ENCODE measurements at places on chromosomes 3 and 15.

- peak; percentile 21 for DNase-seq
These were observed 148.4 kb upstream of the GBE1 start for GRCh38 chr3:81909796-81910195.

DNA sequence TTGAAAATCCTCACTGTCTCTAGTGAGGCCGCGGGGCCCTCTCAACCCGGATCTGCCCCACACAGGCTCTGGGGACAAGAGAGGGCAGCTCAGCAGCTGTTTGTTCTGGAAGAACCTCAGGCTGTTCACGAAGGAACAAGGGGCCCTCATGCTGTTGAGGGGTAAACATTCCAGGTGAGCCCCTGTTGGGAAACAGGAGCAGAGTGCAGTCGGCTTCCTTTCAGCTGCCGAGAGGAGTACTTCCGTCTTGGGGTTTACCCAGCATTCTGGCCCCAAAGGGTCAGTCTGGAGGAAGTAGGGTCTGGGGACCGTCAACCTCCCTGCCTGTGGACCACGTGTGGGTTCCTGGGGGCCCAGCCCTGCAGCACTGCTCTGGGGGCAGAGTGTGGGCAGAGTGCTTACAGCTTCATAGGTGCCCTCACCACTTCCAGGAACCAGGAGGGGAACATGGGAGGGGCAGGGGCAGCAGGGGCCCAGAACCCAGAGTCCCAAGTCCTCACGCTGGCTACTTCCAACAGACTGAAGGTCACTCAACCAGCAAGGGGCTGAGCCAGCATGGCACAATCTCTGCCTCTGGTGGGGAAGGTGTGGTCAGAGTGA, 49.2 kb upstream of the CTSH start:
- no peak for DNase-seq

GRCh38 chr3:123511726-123512125, 62.8 kb upstream of the ADCY5 start:
- no peak for DNase-seq

DNA sequence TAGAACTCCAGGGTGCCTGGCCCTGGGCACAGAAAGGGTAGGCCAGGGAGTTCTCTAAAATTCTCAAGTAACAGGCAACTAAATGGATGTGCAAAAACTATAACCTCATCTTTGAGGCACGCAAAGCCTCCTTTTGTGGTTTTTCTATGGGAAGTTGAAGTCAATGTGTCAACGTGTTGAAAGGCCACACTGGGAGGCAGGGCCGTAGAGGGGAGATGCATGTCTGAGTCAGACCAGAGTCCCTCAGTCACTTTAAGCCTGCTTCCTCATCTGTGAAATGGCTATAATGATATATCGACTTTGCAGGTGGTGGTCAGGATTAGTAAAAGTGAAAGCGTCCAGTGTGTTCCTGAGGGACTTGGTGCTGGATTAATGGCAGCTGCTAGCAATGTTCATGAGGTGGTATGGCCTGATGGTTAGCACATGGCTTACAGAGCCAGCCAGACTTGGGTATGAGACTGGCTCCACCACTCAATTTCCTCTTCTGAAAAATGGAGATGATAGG, 17.0 kb downstream of the TGM5 start:
- no peak for DNase-seq

DNA sequence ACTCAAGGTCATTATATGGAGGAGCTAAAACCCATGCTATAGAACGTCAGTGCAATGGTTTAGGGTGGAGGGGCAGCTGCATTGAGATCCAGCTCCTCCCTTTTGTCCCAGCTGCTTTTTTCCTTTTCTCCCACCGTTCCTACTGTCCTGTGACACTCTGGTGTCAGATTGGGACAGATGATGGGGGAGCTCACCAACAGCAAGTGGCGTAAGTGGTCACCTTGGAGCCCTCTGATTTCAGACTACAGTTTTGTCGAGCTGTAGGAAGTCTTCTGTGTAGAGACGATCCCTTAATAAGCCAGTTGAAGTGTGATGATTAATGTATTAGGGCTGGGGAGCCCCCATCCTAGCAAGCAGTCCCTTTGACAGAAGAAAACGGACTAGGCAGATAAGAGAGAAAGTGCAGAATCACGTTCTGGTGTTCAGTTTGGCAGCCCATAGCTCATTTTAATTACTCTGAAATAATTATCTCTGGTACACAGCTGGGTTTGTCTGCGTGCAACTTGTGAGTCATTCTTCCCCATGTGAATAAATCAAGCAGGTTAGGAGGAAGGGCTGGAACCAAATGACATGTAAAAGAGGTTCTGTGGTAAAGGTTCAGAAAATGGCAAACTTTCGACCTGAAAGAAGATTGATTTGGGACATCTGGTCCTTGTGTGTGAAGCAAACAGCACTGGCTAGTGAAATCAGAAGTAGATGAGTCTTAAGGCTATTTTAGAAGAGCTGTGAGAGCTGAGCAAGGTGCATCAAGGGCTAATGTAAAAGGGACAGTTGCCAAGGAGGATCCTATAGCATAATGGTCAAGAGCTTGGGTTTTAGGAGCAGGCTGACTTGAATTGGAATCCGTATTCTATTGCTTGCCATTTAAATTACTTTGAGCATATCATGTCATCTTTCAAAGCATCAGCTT, 241.4 kb downstream of the EDEM1 start:
- DNase-seq, result no peak

GRCh38 chr3:57927916-57928315, 80.3 kb upstream of the FLNB start:
- no peak for DNase-seq

DNA sequence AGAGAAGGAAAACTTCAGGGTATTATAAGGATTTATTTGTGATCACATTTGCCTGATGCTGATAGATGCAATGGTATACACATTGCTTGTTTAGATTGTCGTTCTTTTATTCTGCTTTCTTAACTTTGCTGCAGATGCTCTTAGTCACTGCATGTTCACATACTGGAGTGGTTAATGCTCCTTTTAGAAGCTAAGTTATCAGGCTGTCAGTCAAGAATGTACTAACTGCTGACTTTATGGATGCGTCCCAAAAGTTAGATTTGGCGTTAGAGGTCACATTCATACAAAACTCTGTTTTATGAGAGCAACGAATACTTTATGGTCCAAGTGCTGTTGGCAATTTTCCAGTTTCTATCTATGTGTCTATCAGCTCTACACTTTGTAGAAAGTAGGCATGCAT, 160.7 kb downstream of the BBX start:
- DNase-seq, result no peak

DNA sequence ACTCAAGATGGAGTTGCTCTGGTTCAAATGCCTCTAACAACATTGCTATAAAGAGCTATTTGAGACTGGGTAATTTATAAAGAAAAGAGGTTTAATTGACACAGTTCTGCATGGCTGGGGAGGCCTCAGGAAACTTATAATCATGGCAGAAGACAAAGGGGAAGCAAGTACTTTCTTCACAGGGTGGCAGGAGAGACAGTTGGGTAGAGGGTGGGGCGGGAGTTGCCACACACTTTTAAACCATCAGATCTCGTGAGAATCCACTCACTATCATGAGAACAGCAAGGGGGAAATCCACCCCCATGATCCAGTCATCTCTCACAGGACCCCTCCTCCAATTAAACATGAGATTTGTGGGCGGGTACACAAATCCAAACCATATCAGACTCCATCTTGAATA, 30.7 kb downstream of the MAP2K5 start:
- no peak for DNase-seq

GRCh38 chr3:46674031-46674845, 19.2 kb downstream of the ALS2CL start:
- no peak for DNase-seq

DNA sequence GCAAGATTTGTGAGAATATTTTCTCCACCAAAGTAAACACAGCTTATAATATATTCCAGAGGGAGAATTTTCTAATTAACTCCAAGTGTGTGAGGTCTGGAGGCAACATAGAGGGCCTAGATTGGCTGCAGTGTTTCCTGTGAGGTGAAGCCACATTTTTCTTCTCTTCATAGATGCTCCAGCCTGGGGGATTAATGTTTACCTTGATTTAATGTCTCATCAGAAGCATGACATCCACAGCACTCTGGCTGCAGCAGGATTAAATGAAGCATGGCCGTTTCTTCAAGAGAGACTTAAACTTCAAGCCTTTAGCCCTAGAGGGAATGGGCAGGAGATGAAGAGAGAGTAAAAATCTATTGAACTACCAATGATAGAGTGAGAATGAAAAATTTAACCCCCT, 137.9 kb upstream of the ZBTB20 start:
- no peak for DNase-seq

- DNase-seq, result no peak
These were observed 236.5 kb downstream of the SQOR start for GRCh38 chr15:45871121-45871855.

DNA sequence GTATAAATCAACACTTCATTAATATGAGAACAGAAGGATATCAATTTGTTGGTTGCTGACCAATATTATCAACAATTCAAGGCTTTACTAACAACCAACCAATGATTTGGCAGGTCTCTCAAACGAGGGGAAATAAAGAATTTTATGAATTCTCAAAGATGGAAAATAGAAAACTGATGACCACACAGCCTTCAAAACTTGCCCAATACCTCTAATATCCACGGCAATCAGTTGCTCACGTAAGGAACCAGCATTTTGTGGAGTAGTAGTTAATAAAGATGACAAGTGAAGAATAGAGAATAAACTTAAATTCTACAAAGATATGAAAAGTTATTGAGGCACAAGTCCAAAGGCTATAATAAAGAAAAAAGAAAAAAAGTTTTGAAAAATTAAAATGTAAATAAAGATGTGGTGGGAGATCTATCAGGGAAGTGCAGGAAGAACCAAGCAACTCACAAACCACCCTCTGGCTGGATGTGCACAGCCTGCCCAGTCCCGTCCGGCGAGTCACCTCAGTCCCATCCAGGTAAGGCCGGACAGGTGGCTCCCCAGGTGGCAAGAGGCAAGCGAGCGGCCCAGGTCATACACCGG, 808 bp downstream of the GK5 start:
- DNase-seq, result peak; percentile 59

DNA sequence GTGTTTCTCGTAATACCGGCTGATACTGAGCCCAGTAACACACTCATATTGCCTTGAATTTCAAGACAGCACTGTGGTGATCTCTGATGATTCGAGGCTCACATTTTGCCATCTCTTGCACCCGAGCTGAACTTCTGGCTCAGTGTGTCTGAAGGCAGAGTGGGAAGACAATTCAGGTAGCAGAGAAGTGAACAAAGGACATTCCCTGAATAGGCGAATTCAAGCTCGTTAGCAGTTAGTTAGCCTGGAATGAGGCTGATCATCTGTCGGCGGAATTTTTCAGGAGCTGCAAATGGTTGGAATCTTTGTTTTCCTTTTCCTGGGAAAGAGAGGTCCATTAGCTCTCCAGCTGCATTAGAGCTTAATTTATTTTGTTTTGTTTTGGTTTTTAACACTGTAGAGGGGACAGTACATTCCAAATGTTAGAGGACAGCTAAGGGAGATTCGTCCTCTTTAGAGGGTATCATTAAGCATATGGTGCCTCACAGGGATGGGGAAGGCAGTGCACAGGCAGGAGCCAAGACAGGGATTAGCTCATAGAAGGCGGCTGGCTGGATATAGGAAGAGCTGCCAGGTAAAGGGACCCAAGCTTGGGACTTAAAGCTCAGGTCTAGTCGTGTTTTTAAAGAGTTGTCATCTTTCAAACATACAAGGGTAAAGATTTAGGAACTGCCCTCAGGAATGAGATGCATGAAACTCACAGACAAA, 119.7 kb upstream of the DLG1 start:
- no peak for DNase-seq

DNA sequence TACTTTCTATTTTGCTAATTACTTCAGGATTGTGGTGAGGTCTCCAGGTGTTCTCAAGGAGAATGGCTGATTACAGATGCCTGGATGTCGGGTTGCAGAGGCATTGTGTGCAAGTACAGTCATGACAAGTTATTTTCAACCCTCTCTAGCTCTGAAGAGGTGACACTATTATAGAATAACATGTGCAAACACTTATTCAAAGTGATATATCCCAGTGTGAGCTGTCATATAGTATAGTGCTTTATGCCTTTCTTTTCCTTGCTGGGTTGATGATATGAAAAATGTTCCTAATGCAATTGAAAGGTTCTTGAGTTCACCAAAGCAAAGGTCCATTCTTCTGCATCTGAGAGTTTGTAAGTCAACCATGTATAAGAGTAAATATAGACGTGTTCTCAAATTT, 167.2 kb downstream of the SPATA16 start:
- no peak for DNase-seq

DNA sequence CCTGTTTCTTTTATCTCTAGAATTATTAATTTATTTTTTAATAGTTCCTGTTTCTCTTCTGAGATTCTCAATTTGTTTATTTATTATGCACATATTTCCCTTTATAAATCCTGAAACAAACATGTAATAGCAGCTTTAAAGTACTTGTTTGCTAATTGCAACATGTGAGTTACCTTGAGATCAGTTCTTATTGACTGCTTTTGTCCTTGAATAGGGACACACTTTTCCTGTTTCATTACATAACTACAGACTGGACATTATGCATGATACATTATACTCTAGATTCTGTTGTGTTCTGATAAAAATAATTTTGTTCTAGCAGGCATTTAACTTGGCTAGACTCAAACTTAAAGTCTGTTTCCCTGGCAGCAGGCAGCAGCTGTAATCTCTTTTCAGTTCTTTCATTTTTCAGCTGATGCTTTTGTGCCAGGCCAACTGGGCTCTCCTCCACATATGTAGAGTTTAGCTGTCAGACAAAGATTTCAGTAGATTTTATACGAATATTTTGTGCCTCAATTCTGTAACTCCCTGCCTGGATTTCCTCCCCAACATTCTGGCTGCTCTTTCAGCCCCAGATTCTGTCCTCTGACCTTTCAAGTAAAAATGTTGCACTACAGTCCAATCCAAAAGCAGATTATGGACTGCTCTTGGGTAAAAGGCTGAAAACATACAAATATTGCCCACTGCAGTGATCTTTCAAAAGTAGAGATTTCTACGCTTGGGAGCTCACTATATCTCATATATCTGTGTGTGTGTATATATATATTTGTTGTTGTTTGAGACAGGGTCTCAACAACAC, 41.9 kb downstream of the PCOLCE2 start:
- no peak for DNase-seq

GRCh38 chr3:42980209-42980608, 1.1 kb downstream of the GASK1A start:
- DNase-seq, result no peak

DNA sequence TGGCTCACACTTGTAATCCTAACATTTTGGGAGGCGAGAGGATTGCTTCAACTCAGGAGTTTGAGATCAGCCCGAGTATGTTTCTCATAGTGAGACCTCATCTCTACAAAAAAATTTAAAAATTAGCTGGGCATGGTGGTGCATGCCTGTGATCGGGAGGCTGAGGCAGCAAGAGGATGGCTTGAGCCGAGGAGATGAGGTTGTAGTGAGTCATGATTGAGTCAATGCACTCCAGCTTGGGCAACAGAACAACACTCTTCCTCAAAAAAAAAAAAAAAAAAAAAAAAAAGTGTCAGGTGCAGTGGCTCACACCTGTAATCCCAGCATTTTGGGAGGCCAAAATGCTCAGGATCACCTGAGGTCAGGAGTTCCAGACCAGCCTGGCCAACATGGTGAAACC, 2.4 kb downstream of the RPL39L start:
- no peak for DNase-seq

GRCh38 chr15:52480990-52481389, 47.7 kb downstream of the MYO5A start:
- DNase-seq, result no peak

Measured in breast epithelium (tissue), 4 donors.